ENCODE measurements at places on chromosomes 7 and 10. TPM values are rescaled to one million over a fixed set of nuclear protein-coding genes. Genes with fewer than 3 reads are reported as not detected.

DNAJC1 gene
- 23.0 TPM for total RNA-seq

SEC61G gene
- total RNA-seq, result 184 TPM

DEPP1 gene
- 1.2 TPM for total RNA-seq

GPNMB gene
- 3.9 TPM for total RNA-seq

NKX1-2 gene
- 0.05 TPM for total RNA-seq

CFAP43 gene
- not detected for total RNA-seq

PTEN gene
- 29.2 TPM for total RNA-seq

CYP26C1 gene
- total RNA-seq, result not detected

CACNB2 gene
- total RNA-seq, result not detected

DNA sequence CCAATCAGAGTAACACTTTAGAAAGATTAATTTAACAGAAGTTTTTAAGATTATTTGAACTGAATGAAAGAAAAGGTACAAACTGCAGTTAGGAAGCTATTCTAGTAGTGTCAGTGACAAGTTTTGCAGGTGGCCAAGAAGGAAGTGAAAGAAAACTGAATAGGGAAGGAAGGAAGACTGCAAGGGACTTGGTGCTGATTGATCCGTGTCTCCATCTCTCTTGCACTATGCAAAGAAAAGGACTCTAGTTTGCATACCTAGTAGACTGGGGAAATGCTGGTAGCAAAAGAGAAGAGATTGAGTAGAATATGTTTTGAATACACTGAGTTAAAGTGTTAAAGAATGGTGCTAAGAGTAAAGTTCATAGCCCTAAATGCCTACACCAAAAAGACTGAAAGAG lies 33.0 kb downstream of the OR6V1 start:
- DNase-seq, result no peak

GRCh38 chr7:144761493-144761892 lies 74.4 kb downstream of the TPK1 start:
- DNase-seq, result no peak

DNA sequence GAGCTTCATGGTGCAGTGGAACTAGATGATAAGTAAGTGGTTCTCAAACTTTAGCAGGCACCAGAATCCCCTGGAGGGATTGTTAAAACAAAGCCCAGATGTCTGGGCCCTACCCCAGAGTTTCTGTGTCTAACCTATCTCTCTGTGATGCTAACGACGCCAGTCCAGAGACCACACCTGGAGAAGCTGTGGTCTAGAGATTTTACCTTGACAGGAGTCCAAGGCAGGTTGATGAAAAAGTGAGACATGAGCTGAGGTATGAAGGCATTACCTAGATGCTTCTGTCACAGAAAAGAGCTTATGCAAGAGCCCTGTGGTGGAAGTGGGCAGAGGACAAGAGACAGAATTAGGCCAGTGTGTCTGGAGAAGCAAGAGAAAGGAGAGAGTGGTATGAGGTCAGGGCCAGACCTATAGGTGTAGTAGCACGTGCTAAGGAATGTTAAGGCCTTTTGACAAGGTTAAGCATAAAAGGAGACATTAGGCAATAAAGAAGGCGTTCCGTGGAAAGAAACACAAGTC lies 184.3 kb upstream of the TCF7L2 start:
- DNase-seq, result no peak

DNA sequence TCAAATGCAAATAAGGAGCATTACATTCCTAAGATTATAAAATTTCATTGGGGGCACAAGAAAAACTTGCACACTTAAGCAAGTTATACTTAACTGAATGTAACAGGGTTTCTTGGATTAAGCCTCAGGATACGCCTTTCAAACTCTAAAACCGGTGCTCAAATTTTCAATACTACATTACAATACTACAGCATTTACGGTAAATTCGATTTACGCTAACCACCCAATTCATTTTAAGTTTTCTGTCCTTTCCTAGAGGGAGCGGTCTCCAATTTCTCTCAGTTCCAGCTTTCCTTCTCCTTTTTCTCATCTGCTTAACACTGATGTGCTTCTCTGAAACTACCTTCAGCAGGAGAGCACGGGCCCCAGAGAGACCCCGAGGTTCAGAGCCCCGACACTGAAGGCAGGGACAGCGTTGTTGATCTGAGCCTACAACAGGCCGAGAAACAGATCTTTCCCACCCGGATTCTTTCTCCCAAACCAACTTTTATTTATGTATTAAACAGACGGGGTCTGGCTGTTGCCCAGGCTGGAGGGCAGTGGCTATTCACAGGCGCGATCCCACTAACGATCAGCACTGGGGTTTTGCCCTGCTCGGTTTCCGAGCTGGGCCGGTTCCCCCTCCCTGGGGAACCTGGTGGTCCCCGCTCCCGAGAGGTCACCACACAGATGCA lies 798 bp downstream of the ZNF425 start:
- peak; percentile 19 for DNase-seq

DNA sequence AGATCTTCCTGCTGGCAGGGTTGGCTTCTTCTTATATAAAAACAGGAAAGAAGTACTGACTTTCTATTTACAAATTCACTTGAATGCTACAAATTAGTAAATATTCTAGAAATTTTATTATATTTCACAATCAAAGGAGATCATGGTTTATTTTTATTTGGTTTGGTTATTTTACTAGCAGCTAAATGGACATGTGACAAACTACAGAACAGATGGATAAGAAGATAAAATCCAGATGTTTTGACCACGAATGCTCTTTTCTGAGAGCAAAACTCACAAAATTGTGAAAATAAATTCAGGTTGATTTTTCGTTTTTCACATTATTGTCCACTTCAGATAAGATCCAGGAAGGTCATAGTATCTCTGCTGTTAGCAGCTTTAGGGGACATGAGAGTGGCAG lies 55.4 kb downstream of the CACNA2D1 start:
- no peak for DNase-seq

GRCh38 chr7:96637522-96637921 lies 72.1 kb downstream of the SEM1 start:
- DNase-seq, result no peak

- DNase-seq, result no peak
Observed at GRCh38 chr7:158576050-158576762, 11.4 kb downstream of the PTPRN2 start.

GRCh38 chr10:32958085-32959005 lies at the start of gene ITGB1:
TSS of gene ITGB1 (minus strand) at chr10:32958230. CDS start at chr10:32935558, 22,672 bp downstream.
- DNase-seq, result peak; percentile 97

GRCh38 chr10:119654540-119654939 lies 3.4 kb downstream of the BAG3 start:
- DNase-seq, result peak; percentile 75

DNA sequence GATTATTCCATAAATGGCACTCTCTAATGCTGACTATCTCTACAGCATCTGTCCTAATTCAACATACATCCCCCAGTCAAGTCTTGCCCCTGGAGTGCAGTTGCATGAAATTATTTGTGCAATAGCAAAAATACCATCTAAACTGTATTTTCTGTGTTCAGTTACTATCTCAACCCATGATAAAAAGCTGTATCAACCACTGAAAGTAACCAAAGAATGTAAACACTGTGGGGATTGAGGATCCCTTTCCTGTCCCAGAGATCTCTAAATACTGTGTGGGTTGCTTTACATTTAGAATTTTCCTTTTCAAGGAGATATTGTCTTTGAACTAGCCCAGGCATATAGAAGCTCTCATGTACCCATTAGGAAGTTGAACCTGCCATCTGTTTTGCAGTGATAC lies 23.9 kb upstream of the DGKI start:
- DNase-seq, result no peak

GRCh38 chr10:107834706-107835105 lies 670.2 kb upstream of the SORCS1 start:
- no peak for DNase-seq

DNA sequence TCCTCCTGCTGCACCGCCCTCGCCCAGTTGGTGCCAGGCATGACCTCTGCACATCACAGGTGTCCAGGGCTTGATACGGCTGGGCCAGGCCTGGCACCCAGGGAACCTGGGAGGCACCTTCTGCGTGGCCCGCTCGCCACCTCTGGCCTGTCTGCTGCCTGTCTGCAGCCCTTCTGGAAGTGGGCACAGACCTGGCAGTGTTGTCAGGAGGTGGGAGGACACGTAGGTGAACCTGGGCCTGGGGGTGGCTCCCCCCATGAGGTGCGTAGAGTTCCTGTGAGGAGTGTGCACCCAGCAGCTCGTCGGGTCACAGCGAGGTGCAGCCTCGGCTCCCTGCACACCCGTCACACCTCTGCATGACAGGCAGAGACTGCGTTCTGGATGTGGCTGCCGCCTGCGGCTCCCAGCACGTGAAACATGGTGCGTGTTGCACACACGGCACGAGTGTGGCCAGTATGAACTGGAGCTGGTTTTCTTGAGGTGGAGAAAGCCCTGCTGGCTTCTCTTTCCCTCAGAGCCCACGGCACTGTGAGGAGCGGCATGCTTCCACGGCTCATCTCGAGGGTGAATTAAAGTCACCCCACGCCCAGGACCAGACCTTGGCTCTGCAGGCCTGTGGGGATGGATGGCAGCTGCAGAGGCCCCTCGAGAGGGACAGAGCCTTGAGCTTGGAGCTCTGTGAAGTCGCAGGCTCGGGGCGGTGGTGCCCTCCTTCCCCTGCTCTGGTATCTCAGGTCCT lies 24.8 kb downstream of the INPP5A start:
- no peak for DNase-seq

GRCh38 chr10:128092454-128092853 lies 33.8 kb downstream of the MKI67 start:
- no peak for DNase-seq

DNA sequence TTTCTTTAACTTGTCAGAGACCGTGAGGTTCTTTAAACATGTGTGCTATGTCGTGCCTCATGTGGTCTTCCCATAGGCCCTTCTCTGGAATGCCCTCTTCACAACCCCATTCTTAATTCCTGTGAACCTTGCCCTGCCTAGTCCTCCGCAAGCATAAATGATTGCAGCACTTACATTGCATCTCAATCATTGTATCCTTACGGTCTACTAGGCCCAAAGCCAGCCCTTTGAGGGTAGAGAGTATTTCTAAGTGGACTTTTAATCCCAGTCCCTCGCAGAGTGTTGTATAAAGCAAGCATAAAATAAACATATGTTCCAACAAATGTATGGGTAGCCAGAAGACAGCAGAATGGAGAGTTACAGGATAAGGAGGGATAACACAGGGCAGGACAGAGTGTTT lies 92.1 kb upstream of the FAM133B start:
- no peak for DNase-seq

DNA sequence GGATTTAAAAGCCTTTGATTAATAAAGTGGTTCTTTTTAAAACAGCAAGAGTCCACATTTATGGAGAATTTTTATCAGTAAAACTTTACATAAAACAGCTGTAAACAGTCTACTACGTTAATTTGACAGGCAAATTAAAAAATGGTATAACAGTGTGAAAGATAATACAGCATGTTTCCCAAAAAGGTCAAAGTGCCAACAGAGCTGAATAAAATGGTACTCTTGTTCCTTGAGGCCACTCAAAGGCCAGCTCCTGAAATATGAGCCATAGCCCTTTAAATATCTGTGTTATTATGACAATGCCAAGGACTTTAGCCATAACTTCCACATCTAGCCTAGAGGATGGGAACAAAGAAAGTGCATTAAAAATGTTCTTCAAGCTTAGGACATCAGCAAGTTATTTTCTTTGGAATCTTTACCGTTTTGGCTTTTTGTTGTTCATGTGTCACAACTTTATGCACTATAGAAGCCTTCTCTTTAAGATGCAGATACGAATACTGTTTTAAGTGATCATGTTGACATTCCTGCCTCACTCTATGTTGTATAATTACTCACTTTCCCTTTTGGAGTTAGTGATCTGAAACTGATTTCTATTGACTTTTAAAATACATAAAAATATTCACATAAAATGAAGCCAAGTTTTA lies 165.6 kb downstream of the RNLS start:
- no peak for DNase-seq

DNA sequence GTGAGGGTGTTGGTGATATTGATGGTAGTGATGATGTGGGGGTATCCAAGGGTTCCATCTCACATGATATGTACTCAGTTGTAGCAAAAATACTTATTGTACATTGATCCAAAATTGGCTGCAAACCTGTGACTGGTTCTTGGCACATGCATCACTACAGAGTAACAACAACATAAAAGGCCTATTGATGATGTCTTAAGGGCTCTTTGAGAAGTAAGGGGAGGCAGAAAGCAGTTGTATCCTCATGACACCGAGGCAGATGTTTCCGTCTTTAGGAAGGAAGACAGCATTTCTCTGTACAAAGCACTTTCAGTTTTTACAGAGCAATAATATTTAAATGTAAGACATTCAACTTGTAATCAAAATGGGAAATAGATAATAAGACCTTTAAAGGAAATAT lies 34.5 kb downstream of the NRG3 start:
- no peak for DNase-seq

- DNase-seq, result no peak
Observed at GRCh38 chr7:65287023-65287422, 86.6 kb upstream of the ZNF92 start.

DNA sequence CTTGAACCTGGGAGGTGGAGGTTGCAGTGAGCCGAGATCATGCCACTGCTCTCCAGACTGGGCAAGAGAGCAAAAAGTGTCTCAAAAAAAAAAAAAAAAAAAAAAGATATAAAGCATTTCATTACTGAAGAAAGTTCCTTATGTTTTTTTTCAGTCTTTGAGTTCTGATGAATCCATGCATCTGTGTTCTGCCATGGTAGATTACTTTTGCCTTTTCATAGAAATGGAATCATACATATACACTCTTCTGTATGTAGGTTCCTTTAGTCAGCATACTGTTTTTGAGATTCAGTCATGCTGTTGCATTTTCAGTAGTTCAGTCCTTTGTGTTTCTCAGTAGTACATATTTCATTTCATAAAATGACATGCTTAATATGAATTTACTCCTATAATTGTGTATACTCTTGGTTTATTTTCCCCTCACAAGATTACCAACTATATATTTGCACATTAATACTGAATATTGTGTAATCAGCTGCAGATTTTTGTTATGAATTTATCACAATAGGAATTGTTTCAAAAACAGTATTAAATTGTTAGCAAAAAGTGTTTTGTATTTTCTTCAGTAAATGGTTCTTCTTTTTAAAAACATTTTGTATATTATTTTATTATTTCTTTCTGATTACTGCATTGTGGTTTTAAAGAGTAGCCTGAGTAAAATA lies 2.8 kb upstream of the ZNF777 start:
- no peak for DNase-seq

- no peak for DNase-seq
Observed at GRCh38 chr10:31646519-31646918, 282.1 kb downstream of the ARHGAP12 start.

- DNase-seq, result no peak
Observed at GRCh38 chr7:19899529-19899928, 126.1 kb upstream of the TMEM196 start.

GRCh38 chr7:4806983-4807597 lies 31.7 kb downstream of the AP5Z1 start:
- DNase-seq, result no peak

GRCh38 chr10:104591441-104591840 lies 49.6 kb upstream of the SORCS3 start:
- no peak for DNase-seq
